IMR-90 (cell line): ENCODE measurements at places on chromosomes 3 and 15. TPM values are rescaled to one million over a fixed set of nuclear protein-coding genes. Genes with fewer than 3 reads are reported as not detected.

GRCh38 chr15:74265046-74265639, 29.0 kb downstream of the CCDC33 start:
- DNase-seq: peak; percentile 18

DNA sequence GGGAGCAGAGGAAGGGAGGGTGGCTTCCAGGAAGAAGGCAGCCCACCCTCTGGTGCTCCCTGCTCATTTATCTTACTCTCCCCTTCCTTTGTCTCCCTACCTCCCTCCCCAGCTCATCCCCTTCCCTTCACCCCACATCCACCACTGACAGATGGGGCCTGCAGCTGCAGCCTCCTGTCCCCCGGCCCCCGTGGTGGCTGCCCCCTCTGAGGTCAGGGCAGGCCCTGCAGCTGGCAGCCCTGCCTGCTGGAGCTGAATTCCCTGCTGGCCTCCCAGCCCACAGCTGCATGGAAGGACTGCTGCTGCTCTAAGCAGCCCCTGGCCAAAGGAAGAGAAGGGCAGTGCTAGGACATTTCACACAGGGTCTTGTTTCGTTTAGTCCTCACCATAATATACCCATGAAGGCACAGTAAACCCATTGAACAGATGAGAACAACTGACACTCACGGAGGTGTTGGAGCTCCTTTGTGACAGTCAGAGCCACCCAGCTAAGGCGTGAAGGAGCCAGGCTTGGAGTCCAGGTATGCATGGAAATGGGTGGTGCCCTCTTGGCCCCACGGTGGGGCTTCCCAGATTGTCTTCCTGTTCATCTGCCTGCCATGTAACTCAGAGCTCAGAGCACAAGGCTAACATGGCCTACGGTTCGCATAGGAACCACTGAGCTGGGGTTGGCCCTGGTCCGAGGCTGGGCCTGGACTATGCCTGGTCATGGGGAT, 121.7 kb upstream of the PRR20G start:
- no peak for DNase-seq

GRCh38 chr3:182303169-182303568, 490.1 kb upstream of the ATP11B start:
- DNase-seq: no peak

GRCh38 chr15:91186904-91187656, 87.0 kb downstream of the SV2B start:
- peak; percentile 26 for DNase-seq

The GCSAM gene
- not detected in 2 replicates for total RNA-seq

The ZBTB20 gene
- total RNA-seq: 13.3 and 14.7 TPM in 2 replicates

The ANKRD34C gene
- total RNA-seq: not detected in 2 replicates

The GPR62 gene
- under 0.01 TPM in 1 of 2 replicates, not detected in the other for total RNA-seq

The THUMPD3 gene
- total RNA-seq: 43.9 and 60.5 TPM in 2 replicates

GRCh38 chr3:103126115-103126514, 691.3 kb downstream of the ZPLD1 start:
- DNase-seq: no peak

GRCh38 chr15:100972975-100973350, 53.8 kb downstream of the LRRK1 start:
- DNase-seq: no peak

DNA sequence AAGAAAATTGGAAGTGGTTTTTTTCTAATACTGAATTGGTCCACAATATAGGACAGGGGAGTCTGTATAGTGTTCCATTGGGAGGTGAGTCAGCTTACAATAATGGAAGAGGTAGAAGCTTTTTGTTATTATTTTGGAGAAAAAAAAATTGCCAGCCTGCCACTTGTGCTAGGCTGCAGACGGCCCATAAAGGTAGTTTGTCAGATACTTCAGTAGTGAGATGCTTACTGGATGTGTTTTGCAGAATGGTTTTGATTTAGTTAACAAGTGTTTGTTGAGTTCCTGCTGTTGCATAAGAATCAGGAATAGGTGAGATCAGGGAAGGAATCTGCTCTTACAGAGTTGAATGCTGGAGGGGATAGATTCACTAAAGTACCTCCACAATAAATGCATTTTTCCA, 1.0 kb downstream of the DTWD1 start:
- no peak for DNase-seq

The PPP1R2 gene
- 36.0 and 55.3 TPM in 2 replicates for total RNA-seq

DNA sequence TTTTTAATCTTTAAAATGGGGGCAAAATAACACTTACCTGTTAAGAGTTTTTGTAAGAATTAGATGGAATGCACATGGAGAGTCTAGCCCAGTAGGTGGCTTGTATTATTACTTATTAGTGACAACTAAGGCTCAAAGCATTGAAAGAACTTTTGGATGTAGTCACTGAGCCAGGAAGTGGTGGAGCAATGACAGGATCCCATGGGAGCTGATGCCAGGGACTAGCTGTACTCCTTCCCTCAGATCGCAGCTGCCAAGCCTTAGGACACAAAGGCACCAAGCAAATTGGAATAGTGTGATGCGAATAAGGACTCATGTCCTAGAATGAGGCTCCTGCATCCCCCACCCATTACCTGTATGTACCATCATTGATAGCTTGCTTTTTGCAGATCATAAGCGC, 370.4 kb upstream of the RGMA start:
- DNase-seq: no peak

DNA sequence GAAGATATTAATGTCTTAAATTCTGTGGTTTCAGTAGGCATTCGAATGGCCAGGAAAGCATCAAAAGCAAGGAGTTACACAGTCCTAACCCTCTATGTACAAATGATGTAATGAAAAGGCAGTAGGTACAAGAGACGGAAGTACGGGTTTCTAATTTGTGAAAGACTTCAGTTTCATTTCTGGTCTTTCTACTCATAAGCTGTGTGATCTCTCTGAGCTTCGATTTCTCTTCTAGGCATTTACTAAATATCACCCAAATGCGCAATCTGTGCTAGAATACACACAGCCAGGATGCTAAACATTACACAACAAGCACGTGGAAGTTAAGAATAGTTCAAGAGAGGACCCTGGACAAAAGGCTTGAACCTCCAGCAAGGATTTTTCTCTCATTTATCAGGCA, 17.9 kb upstream of the STIMATE start:
- DNase-seq: no peak

DNA sequence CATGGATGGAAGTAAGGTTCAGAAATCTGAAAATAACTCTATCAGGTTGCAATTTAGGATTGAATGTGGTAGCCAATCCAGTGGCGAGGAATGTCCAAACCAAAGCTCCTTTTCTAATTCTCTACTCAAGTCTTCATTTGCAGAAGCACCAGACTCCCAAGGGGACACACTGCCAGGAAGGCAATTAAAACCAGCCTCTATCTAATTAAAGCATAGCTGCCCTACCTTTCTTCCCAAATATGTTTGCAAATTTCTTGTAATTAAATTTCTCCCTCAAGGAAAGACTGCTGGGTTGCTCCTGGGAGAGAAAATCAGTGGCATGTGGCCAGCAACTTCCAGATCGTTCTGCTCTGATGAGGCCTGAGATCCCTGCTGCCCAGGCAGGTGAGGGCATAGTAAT, 153.4 kb upstream of the MCTP2 start:
- DNase-seq: no peak

GRCh38 chr3:108006881-108007331, 83.9 kb downstream of the CD47 start:
- DNase-seq: no peak

- no peak for DNase-seq
Observed at GRCh38 chr3:145780301-145780700, 380.7 kb downstream of the PLOD2 start.

GRCh38 chr3:3625544-3626271, 173.5 kb upstream of the LRRN1 start:
- DNase-seq: no peak

The BCHE gene
- total RNA-seq: 1.6 and 1.9 TPM in 2 replicates

DNA sequence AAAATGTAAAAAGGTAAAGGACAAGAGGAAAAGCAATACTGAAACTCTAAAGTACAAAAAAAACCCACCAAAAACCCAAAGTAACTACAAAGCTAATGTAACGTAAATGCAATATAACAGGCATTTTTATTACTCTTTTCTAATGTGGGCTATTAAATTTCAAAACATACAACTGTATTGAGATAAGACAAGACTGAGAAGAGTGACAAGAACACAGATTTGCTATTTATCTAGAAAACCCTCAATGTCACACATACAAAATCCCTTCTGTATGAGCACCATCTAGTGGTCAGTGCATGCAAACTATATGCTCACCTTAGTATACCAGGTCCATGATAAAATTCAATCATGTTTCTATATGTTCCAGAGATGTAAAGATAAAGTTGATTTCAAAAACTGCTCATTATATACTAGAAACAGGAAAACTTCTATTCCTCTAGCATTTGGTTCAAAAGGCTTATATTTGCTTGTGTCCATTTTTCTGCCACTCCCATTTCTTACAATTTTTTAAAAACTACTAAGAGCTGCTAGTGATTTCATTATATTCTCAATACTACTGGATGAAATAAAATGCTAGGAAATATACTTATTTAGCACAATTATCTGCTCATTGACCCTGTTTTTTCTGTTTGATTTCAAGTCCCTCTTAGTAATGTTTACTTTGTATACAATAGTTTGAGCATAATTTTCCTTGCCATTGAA, 111.4 kb downstream of the DLG1 start:
- DNase-seq: peak; percentile 66

The NR2E3 gene
- total RNA-seq: under 0.01 and 0.56 TPM in 2 replicates

DNA sequence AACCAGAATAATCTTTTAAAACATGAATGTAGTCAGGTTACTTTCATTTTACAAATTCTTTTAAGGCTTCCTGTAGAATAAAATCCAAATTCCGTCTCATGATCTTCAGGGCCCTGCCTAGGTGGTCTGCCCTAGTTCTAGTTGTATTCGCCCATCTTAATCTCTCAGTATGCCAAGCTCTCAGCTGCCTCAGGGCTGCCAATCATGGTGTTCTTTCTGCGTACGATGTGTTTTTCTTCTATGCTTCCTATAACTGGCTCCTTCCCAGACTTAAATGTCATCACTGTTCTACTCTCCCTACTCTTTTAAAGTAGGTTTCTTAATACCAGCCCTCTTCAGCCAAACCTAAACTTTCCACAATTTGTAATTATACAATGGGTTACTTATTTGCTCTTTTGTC, 107.4 kb downstream of the GREM1 start:
- DNase-seq: no peak

DNA sequence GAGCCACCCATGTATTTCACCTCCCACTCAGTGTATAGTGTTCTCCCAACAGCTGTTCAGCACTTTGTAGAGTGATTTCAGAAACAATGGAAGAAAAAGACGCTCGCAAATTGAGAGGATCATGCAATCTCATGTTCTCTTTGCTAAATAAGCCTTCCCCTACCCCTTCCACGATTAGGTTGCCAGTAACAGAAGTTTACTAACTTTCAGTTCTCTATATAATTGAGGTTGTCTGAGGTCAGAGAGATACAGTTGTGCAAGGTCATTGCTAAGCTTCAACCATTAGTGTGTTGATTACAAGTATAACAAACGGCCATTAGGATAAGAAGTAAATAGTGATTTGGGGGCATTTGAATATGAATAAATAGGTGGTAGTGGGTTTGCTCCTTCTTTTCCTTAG, 99.6 kb downstream of the TUSC7 start:
- DNase-seq: no peak

DNA sequence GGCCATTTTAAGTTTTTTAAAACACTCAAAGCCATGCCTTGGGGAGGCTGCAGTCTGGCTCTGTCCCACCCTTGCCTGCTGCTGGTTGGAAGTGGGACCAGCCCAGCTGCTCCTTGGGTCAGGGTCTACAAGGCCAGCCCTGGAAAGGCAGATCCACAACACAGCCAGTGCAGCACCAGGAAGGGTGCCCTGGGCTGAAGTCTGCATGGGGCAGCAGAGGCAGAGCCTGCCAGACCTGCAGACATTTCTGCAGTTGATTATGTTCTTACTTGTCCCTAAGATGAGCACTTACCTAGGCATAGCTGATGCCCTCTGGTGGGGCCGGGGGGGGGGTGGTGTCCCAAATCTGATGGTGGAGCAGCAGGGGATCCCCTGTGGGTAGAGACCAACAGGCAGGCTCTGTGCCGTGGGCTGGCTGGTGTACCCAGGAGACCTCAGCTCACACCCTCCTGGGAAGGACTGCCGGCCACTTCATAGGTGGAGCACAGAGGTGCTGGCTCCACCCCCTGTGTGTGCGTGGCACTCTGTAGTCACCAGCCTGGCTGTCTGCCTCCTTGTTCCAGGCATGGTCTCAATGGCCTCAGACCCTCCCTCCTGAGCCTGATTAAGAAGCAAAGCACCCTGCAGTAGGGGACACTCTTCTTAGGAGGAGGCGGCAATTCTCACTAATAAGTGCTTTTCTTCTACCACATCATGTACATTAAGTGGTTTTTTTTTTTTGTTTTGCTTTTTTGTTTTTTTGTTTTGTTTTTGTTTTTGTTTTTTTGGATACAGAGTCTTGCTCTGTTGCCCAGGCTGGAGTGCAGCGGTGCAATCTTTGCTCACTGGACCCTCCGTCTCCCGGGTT, 97.4 kb upstream of the KLF13 start:
- no peak for DNase-seq

The POPDC2 gene
- under 0.01 TPM in 2 replicates for total RNA-seq

The CSTA gene
- not detected in 2 replicates for total RNA-seq

The HEG1 gene
- total RNA-seq: 23.9 and 25.6 TPM in 2 replicates

- DNase-seq: no peak
Observed at GRCh38 chr15:34311563-34311962, 26.0 kb downstream of the SLC12A6 start.

GRCh38 chr3:140206196-140207040, 271.4 kb downstream of the CLSTN2 start:
- DNase-seq: peak; percentile 18

GRCh38 chr15:40238532-40239403, at the start of gene PAK6:
PAK6 (plus strand) TSS chr15:40239063; CDS start chr15:40264786, 25,723 bp downstream.
- DNase-seq: peak; percentile 53

The DNASE1L3 gene
- total RNA-seq: not detected in 2 replicates

The XCR1 gene
- not detected in 2 replicates for total RNA-seq

GRCh38 chr3:181629711-181630110, 82.0 kb upstream of the SOX2 start:
- DNase-seq: no peak

DNA sequence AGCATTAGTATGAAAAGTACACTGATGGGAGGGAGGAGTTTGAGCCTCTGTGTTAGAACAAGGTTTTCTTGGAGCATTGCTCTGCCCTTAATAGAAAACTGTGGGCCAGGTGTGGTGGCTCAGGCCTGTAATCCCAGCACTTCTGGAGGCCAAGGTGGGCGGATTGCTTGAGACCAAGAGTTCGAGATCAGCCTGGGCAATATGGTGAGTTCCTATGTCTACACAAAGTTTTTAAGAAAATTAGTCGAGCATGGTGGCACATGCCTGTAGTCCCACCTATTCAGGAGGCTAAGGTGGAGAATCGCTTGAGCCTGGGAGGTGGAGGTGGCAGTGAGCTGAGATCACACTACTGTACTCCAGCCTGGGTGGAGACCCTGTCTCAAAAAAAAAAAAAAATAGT, 103.7 kb downstream of the ATP10A start:
- no peak for DNase-seq
